ENCODE measurements at places on chromosomes 4 and X.

DNA sequence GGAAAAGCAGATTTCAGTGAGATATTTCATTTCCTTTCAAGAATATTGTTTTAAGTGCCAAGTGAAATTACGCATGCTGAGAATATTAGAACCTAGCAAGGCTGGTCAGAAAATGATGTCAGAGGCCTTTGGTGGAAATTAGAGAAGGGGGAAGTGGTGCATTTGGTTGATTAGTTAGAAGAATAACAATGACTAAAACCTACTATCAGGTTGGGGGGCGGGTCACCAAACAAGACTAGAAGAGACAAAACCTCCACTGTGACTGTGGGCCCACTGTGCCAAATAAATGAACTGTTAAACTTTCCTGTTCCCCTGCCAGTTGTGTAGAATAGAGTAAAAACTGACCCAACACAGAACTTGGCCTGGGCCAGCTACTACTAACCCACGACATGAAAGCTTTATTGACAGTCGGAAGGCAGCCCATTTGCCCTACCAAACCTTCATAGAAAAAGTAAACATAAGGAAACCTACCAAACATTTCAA, 2.9 kb downstream of the RAPGEF2 start:
- no peak for DNase-seq

- DNase-seq: no peak
Observed at GRCh38 chr4:704198-704891, 1.3 kb upstream of the PCGF3 start.

DNA sequence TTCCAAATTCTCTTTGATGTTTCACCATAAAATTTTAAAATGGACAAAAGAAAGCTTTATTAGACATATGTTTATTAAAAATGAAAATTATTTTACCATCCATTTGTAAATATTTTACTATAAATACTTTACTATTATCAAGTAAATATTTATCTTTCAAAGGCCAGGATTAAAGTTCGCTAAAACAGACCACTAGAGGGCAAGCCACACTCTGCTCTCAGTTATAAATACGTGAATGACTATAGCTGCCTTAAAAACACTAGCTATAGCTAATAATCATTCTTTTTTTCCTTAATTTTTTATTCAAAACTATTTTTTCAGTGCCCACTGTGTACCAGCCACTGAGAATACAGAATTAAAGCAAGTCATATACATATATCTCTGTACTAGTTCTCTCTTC, 38.6 kb downstream of the UNC5C start:
- DNase-seq: no peak

DNA sequence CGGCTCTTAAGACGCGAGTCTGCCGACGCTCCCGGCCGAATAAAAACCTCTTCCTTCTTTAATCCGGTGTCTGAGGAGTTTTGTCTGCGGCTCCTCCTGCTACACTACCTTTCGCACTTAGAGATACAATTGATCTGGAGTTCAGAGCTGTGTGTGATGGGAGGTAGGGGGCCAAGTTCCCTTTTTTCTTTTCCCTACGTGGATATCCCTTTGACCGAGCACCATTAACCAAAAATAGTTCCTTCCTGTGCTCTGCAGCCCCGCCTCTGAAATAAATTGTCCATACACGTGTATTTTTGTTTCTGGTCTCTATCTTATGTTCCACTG, 555 bp upstream of the PGM2 start:
- DNase-seq: no peak

DNA sequence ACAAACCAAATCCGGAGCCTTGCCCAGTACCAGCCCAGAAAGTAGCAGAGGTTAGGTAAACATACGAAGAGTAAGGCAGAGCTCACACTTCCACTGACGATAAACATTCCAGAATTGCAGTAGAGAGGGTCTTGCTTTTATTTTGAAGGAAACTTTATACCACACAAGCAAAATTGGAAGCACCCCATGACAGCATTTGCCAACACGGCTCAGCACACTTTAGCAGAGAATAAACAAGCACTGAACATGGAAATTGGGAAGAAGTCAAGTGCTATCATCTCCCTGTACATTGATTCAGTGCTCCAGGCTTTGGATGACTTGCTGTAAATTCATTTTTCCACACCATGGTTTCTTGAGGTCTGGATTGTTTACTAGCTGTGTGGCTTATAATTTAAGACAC, 160.7 kb upstream of the FAM47C start:
- DNase-seq: no peak

GRCh38 chr4:56874923-56875322, 32.8 kb upstream of the REST start:
- no peak for DNase-seq

DNA sequence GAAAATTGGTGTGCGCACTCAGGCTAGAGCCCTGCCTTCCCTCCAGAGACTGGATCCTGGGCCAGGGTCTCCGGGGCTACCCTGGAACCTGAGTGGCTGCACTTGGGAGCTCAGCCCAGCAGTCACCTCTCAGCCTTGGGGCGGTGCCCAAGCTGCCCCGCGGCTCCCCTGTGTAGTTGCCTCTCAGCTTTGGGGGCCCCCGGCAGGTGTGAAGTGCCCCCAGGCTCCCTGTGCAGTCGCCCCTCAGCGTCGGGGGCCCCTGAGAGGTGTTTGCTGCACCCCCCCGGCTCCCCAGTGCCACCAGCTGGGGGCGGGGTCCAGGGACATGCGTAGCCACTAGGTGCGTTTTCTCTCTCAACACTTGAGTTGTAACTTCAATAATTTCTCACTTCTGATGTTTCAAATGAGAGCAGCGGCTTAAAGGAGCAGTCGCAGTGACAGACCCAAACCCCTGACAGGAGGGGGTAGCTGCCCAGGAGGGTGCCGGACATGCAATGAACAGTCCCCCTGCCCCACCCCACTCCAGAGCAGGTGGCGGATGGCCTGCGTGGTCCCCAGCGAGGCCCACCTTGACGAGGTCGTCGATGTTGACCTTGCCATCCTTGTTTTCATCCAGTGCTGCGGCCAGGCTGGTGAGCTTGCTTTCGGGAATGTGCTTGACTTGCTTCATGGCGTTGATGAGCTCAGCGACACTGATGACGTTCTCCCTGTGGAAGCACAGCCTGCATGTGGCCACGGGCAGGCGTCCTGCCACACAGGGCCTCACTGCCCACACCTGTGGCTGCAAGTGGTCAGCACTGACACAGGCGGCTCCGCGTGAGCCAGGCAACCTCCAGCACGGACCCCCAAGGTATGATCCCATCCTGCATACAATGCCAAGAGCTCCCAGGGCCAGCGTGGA, 22.3 kb downstream of the FGFR3 start:
- no peak for DNase-seq

GRCh38 chr4:40330536-40330935, 4.6 kb upstream of the CHRNA9 start:
- no peak for DNase-seq

DNA sequence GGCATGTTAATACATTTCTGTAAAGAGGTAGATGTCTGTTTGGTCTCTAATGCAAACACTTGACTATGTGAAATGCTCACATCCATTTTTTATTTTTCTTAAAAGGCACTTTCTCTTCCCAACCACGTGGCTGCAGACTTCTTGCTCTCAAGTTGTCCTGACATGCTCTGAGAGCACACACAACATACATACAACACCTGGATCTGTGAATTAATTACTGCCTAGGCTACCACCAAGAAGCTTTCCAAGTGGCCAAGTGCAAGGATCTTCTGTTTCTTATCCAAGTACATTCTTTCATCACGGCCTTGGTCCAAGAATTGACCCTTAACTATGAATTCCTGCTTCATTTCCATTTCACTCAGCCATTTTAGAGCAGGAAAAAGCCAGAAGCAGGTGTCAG, 110.8 kb downstream of the SPRY1 start:
- no peak for DNase-seq

DNA sequence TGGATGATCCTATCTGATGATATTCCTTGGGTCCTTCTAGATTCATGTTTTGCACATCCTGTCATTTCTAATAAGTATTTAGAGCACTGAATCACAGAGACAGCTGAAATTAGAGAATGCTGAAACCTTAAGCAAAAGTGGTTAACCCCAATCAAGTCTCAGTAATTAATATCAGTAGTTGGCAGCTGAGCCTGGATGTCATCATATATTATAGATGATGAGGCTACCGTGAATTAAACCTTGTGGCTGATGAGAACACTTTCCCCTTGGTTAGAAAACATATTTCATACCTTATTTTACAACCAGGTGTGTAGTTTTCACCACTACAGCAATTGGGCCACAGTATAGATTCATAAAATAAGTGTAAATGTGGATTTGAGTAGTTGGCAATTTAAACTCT, 499.0 kb downstream of the PDGFC start:
- no peak for DNase-seq

DNA sequence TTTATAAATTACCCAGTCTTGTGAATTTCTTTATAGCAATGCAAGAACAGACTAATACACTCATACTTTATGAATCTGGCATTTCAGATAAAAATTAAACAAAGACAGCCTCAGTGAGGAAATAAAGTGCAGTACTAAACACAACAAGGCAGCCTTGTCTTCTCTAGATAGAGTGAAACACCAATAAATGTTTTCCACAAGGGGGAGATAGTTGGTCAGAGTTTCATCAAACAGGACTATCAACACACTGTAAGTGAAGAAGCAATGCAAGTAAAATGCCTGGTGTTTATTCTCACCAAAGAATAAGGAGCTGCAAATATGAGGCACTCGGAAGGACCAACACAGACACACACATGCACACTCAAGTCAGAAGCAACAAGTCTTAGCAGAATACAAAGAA, 62.8 kb downstream of the FAM9B start:
- DNase-seq: no peak

DNA sequence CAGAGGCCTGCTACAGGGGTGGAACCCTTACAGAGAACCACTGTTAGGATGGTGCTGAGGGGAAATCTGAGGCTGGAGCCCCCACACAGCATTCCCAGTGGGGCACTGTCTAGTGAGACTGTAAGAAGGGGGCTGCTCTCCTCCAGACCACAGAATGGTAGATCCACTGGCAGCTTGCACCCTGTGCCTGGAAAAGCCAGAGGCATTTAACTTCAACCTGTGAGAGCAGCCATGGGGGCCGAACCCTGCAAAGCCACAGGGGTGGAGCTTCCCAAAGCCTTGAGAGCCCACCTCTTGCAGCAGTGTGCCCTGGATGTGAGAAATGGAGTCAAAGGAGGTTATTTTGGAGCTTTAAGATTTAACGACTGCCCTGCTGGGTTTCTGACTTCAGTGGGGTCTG, 159.4 kb downstream of the BMPR1B start:
- no peak for DNase-seq

- DNase-seq: no peak
Observed at GRCh38 chr4:52483186-52483890, 175.8 kb downstream of the USP46 start.

GRCh38 chr4:6200011-6200921, at the start of gene JAKMIP1:
TSS of gene JAKMIP1 (minus strand) at chr4:6200549. CDS start at chr4:6112850, 87,699 bp downstream.
- DNase-seq: peak; percentile 79

- no peak for DNase-seq
Observed at GRCh38 chr4:70008771-70009170, 13.0 kb downstream of the STATH start.

DNA sequence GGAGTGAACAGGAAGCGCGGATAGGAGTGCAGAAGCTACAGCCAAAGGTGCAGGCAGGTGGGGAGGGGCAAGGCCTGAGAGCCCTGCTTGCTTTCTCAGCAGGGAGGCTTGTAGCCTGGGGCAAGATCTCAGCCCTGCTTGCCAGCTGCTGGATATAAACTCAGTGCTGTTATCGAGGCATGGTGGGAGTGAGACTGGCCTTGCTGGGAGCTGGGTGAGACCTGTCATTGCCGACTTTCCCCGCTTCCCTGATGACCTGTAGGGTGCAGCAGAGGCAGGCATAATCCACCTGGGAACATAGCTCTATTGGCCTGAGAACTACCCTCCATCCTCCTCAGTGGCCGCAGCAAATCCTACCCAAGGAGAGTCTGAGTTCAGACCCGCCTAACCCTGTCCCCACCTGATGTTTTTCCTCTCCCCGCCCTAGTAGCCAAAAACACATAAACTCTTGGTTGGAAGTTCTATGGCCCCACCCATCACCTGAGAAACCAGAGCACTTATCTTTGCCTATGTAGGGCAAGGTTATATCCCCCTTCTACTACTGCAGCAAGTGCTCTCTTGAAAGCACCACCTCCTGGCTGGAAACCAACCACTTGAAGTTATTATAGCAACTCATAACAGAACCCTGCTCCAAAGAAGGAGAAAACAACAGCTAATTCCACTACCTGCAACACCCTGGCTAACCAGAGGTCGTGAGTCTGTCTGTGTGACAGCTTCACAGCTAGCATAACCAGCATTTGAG, 80.7 kb downstream of the FHIP1A start:
- no peak for DNase-seq

DNA sequence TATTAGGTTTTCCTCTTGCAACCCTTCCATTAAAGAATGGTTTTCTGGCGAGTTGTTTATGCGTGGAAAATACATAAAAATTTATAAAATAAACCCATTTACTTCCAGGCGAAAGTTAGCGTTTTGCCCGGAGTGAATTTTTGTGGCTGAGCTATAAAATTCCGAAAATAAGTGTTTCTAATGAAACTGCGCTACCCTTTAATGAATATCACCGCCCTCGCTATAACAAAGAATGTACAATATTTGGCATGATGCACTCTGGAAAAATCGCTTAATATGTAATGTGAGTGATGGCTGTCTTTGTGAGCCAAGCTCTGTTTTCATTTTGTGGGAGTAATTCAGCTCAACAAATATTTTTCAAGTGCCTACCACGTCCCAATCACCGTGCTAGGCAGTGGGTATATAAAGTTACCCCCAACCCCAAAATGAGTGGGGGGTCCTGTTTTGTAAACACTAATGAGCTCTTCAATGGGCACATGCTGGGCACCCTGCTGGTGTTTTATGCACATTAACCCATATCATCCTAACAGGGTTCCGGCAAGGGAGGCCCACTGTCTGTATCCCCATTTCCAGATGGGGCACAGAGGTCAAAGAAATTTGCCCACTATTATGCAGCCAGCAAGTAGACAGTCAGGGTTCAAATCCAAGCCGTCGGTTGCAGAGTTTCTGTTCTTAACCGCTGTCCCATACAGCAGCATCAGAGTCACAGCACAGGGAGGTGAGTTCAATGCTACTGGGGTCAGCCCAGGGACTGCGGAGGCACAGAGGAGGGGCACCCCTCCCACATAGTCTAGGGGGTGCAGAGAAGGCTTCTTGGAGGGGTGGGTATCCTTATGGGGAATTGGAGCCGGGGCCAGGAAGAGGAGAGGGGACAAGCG, 65.7 kb upstream of the STX18 start:
- no peak for DNase-seq

DNA sequence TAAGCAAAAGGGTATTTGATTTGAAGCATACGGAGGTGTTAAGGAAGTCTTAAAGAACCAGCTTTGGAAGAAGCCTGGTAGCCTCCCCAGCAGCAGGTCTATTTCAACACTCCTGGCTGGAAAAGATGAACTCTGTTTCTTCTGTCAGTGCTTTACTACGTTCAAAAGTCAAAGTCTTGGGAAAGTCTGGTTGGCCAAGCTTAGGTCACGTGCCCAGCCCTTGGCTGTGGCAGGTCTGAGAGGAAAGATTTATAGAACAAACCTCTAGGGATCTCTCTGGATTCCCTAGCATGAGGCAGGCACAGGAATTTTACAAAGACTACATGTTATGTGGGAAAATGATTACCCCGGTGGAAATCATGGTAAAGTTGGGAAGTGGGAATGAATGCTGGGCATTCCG, 8.6 kb upstream of the ARHGAP10 start:
- no peak for DNase-seq

- DNase-seq: no peak
Observed at GRCh38 chrX:155048977-155049619, 21.8 kb downstream of the CMC4 start.

GRCh38 chrX:86237482-86237881, 89.2 kb downstream of the DACH2 start:
- DNase-seq: no peak
